GM19239 (cell line): ENCODE measurements at places on chromosomes 13 and 19.

- DNase-seq = no peak
These were observed 2.0 kb upstream of the KCNN4 start for GRCh38 chr19:43782689-43783231.

DNA sequence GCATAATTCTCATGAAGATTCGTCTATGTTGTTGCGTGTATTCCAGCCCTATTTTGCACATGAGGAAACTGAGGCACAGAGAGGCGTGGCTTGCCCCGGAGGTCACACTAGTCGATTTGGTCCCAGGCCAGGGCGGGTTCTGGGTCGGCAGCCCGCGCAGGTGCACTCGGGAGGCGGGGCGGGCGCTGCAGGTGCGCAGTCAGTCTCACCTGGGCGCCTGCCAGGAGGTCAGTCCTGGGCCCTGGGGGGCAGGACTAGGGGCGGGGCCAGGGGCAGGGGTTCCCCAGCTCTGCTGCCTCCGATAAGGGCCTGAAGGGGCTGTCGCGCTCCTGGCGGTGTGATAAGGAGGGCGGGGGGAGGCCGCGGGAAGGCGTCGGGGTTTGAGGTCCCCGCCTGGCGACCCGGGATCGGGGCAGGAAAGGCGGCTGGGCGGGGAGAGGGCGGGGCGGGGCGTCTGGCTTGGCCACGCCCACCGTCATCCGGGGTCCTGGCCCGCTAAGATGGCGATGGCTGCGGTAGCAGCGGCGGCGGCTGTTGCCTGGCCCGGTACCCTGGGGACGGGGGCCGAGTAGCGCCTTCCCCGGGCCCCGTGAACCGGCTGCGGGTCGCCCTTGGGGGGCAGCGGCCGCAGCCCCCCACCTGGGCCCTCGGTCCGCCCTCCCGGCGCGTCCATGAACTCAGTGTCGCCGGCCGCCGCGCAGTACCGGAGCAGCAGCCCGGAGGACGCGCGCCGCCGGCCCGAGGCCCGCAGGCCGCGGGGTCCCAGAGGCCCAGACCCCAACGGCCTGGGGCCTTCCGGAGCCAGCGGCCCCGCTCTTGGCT lies at the start of gene ATG4D:
Gene ATG4D (plus strand): TSS at position 485 of the 822 bp plus-strand sequence. CDS start 187 bp downstream, at position 672.
- DNase-seq = peak; percentile 96

DNA sequence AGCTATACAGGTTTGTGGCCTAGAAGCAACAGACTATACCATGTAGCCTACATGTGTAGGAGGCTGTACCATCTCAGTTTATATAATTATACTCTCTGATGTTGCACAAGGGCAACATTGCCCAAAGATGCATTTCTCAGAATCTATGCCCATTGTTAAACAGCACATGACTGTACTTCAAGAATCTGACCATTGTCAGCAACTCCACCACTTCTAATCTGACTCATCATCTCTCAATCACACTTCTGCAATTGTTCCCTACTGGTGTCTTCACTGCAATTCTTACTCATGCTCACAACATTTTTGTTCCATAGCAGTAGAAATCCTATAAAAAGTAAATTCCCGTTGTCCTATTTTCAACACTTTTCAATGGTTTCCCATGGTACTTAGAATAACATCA lies 63.9 kb upstream of the ATXN8OS start:
- no peak for DNase-seq

- DNase-seq = no peak
These were observed 28.9 kb downstream of the HPN start for GRCh38 chr19:35070471-35070870.

DNA sequence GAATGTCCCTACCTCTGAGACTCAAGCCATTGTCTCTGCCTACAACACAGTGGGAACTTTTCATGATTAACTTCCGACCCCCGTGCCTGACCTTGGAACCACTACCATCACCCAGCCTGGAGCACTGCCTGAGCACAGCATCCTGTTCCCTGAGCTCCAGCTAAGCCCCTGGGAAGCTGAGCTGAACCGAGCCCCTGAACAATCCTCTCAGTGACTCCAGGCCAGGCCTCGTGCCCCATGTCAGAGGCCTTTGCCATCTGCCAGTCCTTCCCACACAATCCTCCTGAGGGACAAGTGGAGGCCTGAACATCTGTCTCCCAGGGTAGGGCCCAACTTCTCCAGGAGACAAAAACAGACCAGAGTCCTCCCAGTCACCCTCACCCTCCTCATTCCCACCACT lies 17.5 kb downstream of the CEACAM3 start:
- no peak for DNase-seq

GRCh38 chr13:29730253-29730652 lies 120.2 kb downstream of the UBL3 start:
- DNase-seq = no peak

DNA sequence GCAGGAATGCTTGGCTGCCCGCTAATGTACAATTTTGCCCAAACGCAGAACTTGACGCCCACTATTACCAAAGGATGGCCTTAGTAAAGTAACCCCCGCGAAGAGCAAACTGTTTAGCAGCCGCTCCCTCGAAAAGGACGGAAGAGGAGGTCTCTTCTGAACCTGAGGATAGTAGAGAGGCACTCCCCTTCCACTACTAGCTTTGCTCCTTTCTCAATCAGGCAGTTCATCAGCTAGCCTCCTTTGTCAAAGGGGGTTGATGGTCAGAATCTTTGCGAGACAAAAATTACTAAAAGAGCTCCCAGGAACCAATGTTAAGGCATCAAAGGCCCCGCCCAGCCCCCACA lies 534 bp downstream of the CAB39L start:
- no peak for DNase-seq

DNA sequence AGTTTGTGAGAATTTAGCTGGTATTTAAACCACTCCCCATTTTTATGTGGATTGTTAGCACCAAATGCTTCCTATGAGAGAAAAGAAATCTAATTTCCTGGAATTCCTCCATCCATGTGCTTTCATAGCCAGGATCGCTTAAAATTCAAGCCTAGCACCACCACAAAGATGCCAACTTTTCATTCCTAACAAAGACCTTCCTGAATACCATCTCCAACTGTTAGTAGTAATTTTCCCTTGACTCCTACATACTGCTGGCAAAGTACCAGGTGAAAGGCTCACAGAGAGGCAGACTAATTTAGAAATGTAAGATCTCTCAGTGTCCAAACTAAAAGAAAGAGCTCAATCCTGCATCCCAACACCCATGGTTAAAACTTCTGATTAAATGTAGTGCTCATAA lies 386.3 kb downstream of the KCTD12 start:
- no peak for DNase-seq

GRCh38 chr13:64397701-64398100 lies 2832.4 kb downstream of the PCDH9 start:
- DNase-seq = no peak
